ENCODE measurements at places on chromosomes 12 and 14.

- no peak for DNase-seq
Observed at GRCh38 chr14:34688470-34689206, 25.8 kb downstream of the CFL2 start.

DNA sequence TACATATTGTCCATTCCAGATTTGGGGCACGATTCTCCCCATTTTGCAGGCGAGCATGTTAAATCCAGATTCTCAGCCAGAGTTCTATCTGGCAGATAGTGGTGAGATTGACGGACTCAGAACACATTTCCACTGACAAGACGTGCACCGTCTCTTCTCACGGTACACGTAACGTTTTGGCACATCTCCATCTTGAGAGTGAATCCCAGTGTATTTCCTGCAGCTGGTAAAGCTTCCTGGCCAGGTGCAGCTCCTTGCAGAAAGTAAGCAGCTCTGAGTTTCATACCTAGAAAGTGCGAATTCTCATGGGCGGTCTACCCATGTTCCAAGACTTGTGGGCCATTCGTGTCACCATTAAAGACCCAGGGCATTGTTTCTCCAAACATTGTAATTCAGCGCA is 102.6 kb downstream of the TSPAN9 start:
- DNase-seq = no peak

- no peak for DNase-seq
Observed at GRCh38 chr12:1373901-1374735, 220.3 kb downstream of the FBXL14 start.

DNA sequence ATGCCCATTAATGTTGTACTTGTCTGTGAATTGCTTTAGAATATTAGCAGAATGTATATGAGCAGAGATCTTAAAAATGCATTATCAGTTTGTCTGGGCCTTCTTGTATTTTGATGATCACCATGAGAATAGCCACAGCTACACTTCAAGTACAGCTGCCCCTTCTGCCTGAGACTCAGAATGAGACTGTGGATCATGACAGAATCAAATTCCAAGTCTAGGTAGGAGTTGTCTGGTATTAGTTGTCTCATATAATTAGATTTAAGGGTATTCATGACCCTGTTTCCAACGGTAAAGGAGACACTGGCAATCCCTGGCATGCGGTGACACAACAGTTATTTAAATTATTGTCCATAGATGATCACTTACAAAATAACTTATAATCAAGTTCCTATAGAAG is 18.3 kb upstream of the SMIM10L1 start:
- no peak for DNase-seq

GRCh38 chr14:22152903-22153302 is 436.1 kb downstream of the DAD1 start:
- no peak for DNase-seq

GRCh38 chr14:94975366-94975765 is 182.0 kb downstream of the DICER1 start:
- no peak for DNase-seq

DNA sequence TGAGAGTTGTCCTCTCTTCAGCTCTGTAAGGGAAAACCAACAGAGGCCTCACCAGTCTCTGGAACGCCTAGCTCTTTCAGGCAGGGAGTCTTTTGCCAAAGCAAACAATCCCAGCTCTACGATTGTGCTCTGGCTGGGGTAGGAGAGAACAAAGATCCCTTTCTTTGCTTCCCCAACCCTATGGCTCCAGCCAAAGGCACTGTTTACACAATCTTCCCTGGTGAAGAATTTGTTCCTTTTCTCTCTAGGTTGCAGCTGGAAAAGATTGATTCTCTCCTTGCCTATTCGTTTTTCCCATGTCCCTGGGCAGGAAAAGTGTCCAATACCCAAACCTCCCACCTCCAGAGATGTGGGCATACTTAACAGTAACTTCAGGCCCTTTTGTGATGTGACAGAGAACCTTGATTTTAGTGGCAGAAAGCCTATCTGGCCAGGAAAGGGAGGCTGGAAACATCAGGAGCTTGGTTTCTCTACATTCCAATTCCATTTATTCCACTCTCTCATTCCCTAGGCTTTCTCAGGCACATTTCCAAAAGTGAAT is 16.8 kb downstream of the ATP5MC2 start:
- DNase-seq = no peak

GRCh38 chr12:106673141-106673540 is 90.3 kb downstream of the RFX4 start:
- DNase-seq = no peak

Data from T-helper 2 cell treated with Interferon-gamma antibody and Interleukin-4, amounts not matched to agents 5 μg/mL and 100 μg/mL, for 36 hours (primary cell).